ENCODE measurements at places on chromosomes 2 and 18. TPM values are rescaled to one million over a fixed set of nuclear protein-coding genes. Genes with fewer than 3 reads are reported as not detected.

SERPINB7 gene
- not detected for total RNA-seq

PROKR1 gene
- not detected for total RNA-seq

IL18RAP gene
- 1.9 TPM for total RNA-seq

HAT1 gene
- total RNA-seq: 27.8 TPM

SLC40A1 gene
- total RNA-seq: 48.8 TPM

MOGAT1 gene
- total RNA-seq: not detected

VRK2 gene
- total RNA-seq: 22.3 TPM

TMEM198 gene
- 2.3 TPM for total RNA-seq

ONECUT2 gene
- total RNA-seq: 0.69 TPM

MALL gene
- 32.8 TPM for total RNA-seq

GNLY gene
- 8.0 TPM for total RNA-seq

SLC19A3 gene
- 2.8 TPM for total RNA-seq

ALPP gene
- total RNA-seq: not detected

VWA3B gene
- total RNA-seq: 1.0 TPM

ITGA4 gene
- 23.9 TPM for total RNA-seq

SKOR2 gene
- total RNA-seq: not detected

LRPPRC gene
- total RNA-seq: 51.4 TPM

B4GALT6 gene
- 4.3 TPM for total RNA-seq

ITPRIPL1 gene
- total RNA-seq: 3.6 TPM

LIMS4 gene
- 16.0 TPM for total RNA-seq

MLPH gene
- total RNA-seq: 10.1 TPM

ATP6V1C2 gene
- total RNA-seq: 1.7 TPM

SH2D6 gene
- total RNA-seq: not detected

POTEI gene
- 0.06 TPM for total RNA-seq

CHST10 gene
- total RNA-seq: 6.7 TPM

CD8B gene
- 1.9 TPM for total RNA-seq

MC5R gene
- total RNA-seq: not detected

CAPN14 gene
- total RNA-seq: 0.21 TPM

DGUOK gene
- total RNA-seq: 49.8 TPM

GPR17 gene
- not detected for total RNA-seq

MPHOSPH10 gene
- 29.7 TPM for total RNA-seq

UGT1A6 gene
- not detected for total RNA-seq

ABCB11 gene
- 0.21 TPM for total RNA-seq

UGT1A8 gene
- total RNA-seq: not detected

TEKT4 gene
- not detected for total RNA-seq
